Astrocyte (in vitro differentiated cells and primary cell): ENCODE measurements at places on chromosomes 2 and 18. TPM values are rescaled to one million over a fixed set of nuclear protein-coding genes. Genes with fewer than 3 reads are reported as not detected.

The CDKL4 gene
- total RNA-seq, result 0.34 and 1.4 TPM in 2 replicates

The WNT6 gene
- 1.3 and 2.6 TPM in 2 replicates for total RNA-seq

The COBLL1 gene
- total RNA-seq, result 17.6 and 18.6 TPM in 2 replicates

The REL gene
- total RNA-seq, result 6.1 and 6.5 TPM in 2 replicates

The TEX44 gene
- not detected in 2 replicates for total RNA-seq

The PDIA6 gene
- 346 and 358 TPM in 2 replicates for total RNA-seq

DNA sequence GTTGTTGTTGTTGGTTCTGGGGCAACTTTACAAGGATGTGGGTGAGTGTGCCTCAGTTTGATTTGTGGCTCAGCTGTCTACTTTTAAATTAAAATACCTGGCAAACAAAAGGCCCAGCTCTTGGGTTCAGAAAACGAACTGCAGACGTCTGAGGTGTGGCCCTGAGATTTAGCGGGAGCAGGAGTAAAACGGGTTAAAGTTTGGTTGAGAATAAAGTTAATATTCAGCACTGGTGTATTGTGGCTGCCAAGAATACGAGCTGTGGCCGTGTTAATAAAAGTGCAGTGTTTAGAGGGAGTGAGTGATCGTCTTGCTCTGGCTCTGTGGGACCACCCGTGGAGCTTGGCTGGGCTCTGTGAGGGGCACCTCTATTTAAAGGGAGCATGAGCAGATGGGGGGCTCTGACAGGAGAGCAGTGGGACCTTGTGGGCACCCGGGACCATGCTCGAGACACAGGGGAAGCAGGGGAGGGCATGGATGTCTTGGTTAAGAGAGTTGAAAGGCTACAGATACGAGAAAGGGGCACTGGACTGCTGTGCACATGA, 80.3 kb downstream of the VAPA start:
- peaks cover 15% of the 10 kb centered on the region for H3K27me3 ChIP-seq
- H3K4me3 ChIP-seq, result no peak overlapping the region
- no peak overlapping the region for H3K27ac ChIP-seq
- no peak for DNase-seq

DNA sequence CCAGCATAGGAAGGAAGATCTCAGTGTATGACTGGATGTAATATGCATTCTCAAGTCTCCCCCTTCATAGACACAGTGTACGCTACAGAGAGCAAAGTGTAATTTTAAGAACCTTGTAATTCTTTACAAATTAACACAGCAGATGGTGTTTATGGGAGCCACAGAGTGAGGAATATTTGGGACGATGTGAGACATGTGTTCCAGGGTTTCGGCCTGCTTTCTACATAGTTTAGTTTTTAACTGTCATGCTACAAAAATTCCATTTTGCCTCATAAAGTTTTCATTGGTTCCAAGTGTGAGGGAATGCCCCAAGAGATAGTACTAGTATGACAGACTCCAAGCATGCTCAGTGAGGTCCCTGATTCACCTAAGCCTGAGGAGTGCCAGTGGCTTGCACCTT, 76.2 kb upstream of the LRRTM1 start:
- H3K4me3 ChIP-seq, result no peak overlapping the region
- no peaks in the 10 kb centered on the region for H3K36me3 ChIP-seq
- no peak overlapping the region for H3K27ac ChIP-seq
- H3K4me1 ChIP-seq, result no peaks in the 10 kb centered on the region
- no peaks in the 10 kb centered on the region for H3K27me3 ChIP-seq
- no peak for DNase-seq

- no peak for DNase-seq
- H3K4me1 ChIP-seq, result no peaks in the 10 kb centered on the region
- H3K36me3 ChIP-seq, result no peaks in the 10 kb centered on the region
- peaks cover 2% of the 10 kb centered on the region for H3K27me3 ChIP-seq
- H3K27ac ChIP-seq, result no peak overlapping the region
These were observed 48.2 kb upstream of the CNGA3 start for GRCh38 chr2:98297817-98298682.

GRCh38 chr2:55636831-55637230, 19.4 kb upstream of the PPP4R3B start:
- H3K27ac ChIP-seq, result no peak overlapping the region
- no peaks in the 10 kb centered on the region for H3K4me1 ChIP-seq
- DNase-seq, result no peak
- no peak overlapping the region for H3K4me3 ChIP-seq

GRCh38 chr2:241463276-241464135, 44.9 kb downstream of the STK25 start:
- no peaks in the 10 kb centered on the region for H3K4me1 ChIP-seq
- no peak for DNase-seq
- no peak overlapping the region for H3K27ac ChIP-seq
- H3K4me3 ChIP-seq, result no peak overlapping the region
- H3K27me3 ChIP-seq, result no peaks in the 10 kb centered on the region
- no peaks in the 10 kb centered on the region for H3K36me3 ChIP-seq

DNA sequence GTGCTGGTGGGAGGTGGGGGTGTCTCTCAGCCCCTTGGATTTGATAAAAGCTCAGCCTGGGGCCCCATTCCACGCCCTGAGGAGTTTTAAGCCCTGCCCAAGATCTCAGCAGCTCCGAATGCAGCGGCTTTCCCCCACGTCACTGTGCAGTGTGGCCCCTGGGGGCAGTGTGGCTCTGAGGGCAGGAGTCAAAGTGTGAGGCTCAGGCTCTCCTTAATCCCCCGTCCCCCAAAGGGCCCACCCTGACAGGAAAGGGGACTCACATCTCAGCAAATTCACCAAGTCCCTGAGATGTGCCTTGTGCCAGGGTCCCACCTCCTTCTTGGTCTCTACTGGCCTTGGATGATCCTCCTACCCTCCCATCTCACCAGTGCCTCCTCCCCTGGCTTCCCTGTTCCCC, 25.2 kb downstream of the NPPC start:
- H3K4me3 ChIP-seq, result no peak overlapping the region
- peaks cover 9% of the 10 kb centered on the region for H3K27me3 ChIP-seq
- H3K27ac ChIP-seq, result no peak overlapping the region
- H3K4me1 ChIP-seq, result no peaks in the 10 kb centered on the region
- no peak for DNase-seq

DNA sequence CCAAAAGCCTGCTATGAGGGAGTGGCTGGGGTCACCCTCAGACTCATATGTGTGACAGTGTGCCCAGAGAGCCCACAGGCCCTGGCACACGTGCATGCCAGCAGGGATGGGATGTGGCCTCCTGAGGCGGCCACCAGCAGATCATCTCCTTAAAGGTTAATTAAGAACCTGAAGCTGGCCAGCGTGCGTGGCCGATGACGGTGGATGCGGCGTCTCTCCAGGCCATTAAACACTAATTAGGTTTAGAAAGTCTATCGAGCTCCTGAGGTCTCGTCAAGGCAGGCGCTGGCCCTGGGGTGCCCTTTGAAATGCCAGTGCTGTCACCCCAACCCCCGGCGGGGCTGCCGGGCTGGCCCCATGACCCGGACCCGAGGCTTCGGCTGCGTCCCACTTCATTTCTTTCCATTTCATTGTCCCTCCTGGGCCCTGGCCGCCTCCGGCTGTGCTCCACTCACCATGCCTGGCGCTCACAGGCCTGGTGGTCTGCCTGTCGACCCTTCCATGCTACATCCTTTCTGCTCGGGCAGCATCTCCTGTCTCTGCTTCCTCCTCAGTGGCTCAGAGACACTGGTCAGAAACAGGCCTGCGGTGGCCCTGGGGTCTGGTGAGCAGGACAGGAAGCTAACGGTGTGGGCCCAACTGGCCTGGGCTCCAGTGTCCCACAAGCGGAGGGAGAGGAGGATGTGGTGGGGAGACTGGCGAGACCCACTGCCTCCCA, 228.9 kb downstream of the CELF4 start:
- no peak overlapping the region for H3K27ac ChIP-seq
- peaks cover 12% of the 10 kb centered on the region for H3K4me1 ChIP-seq
- H3K27me3 ChIP-seq, result peaks cover 2% of the 10 kb centered on the region
- no peak overlapping the region for H3K4me3 ChIP-seq
- no peaks in the 10 kb centered on the region for H3K36me3 ChIP-seq

DNA sequence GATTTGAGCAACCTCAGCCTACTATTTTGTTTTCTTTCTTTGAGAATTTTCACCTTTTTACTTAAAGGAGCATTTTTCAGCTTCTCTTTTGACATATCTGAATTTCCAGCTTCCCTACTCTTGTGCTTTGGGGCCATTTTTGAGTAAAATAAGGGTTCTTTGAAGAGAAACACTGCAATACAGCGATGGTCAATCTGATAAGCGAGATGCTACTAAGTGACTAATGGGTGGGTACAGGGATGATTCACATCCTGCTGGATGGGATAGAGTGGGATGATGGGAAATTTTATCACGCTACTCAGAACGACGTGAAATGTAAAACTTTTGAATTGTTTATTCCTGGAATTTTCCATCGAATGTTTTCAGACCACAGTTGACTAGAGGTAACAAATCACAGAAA, 211.5 kb downstream of the TMEM247 start:
- DNase-seq, result peak; percentile 97
- no peaks in the 10 kb centered on the region for H3K36me3 ChIP-seq
- peaks cover 14% of the 10 kb centered on the region for H3K4me1 ChIP-seq
- peak overlapping the region; percentile 85 for H3K27ac ChIP-seq

- no peak for DNase-seq
- no peaks in the 10 kb centered on the region for H3K27me3 ChIP-seq
- H3K27ac ChIP-seq, result no peak overlapping the region
- H3K36me3 ChIP-seq, result peaks cover 12% of the 10 kb centered on the region
These were observed 20.0 kb downstream of the LANCL1 start for GRCh38 chr2:210456571-210456970.

DNA sequence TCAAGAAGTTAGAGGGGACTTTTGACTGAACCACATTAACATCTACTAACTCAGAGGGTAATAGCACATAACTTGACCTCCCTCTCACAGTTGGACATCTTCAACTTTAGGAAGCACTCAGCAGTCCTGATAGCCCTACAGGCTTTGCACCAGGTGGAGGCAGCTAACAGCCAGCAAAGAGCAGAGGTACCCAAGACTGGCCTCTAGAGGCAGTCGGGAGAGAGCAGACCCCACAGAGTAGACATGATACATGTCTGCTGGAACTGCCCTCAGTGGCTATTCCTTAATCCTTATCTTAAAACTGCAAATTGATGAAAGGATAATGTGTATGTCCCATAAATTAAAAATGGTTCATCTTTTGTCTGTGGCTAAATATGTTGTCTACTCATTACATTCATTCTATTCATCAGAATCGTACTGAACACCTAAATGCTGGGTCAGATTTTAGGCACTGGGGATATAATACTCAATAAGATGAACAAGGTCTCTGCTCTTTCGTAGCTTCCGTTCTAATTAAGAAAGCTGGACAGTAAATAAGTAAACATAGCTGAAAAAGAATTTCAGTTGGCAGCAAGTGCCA, 49.8 kb downstream of the CAB39 start:
- peaks cover 27% of the 10 kb centered on the region for H3K4me1 ChIP-seq
- peaks cover 8% of the 10 kb centered on the region for H3K36me3 ChIP-seq

- H3K36me3 ChIP-seq, result no peaks in the 10 kb centered on the region
- peaks cover 4% of the 10 kb centered on the region for H3K4me1 ChIP-seq
- no peaks in the 10 kb centered on the region for H3K27me3 ChIP-seq
- DNase-seq, result no peak
- no peak overlapping the region for H3K4me3 ChIP-seq
These were observed 585.9 kb downstream of the ZEB2 start for GRCh38 chr2:143933946-143934569.

DNA sequence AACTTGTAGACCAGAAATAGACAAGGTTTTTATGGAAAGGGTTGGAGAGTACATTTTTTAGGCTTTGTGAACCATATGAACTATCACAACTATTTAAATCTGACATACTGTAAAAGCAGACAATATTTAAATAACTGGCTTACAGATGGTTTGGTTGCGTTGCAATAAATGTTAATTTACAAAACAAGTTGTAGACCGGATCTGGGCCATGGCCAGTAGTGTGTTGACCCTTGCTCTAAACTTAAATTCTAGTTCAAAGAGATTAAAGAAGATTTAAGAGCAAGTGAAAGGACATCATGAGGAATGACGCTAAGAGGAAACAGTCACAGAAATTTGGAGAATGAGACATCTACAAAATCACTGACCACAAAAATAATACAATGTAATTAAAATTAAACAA, 652.7 kb downstream of the DCDC2C start:
- no peak overlapping the region for H3K4me3 ChIP-seq
- DNase-seq, result no peak
- H3K36me3 ChIP-seq, result no peaks in the 10 kb centered on the region
- H3K27me3 ChIP-seq, result no peaks in the 10 kb centered on the region
- H3K4me1 ChIP-seq, result no peaks in the 10 kb centered on the region

GRCh38 chr2:42297322-42297936, 63.6 kb downstream of the COX7A2L start:
- no peaks in the 10 kb centered on the region for H3K27me3 ChIP-seq
- H3K27ac ChIP-seq, result no peak overlapping the region
- H3K4me3 ChIP-seq, result no peak overlapping the region
- peaks cover 9% of the 10 kb centered on the region for H3K36me3 ChIP-seq
- H3K4me1 ChIP-seq, result no peaks in the 10 kb centered on the region

- DNase-seq, result no peak
- H3K36me3 ChIP-seq, result no peaks in the 10 kb centered on the region
- no peak overlapping the region for H3K27ac ChIP-seq
- H3K4me3 ChIP-seq, result no peak overlapping the region
These were observed 344.8 kb downstream of the MTX2 start for GRCh38 chr2:176614049-176614448.

GRCh38 chr2:1990724-1991123, 246.4 kb upstream of the PXDN start:
- H3K36me3 ChIP-seq, result no peaks in the 10 kb centered on the region
- H3K4me3 ChIP-seq, result no peak overlapping the region
- no peaks in the 10 kb centered on the region for H3K27me3 ChIP-seq
- peak; percentile 38 for DNase-seq
- H3K4me1 ChIP-seq, result peaks cover 25% of the 10 kb centered on the region
- no peak overlapping the region for H3K27ac ChIP-seq

- H3K27me3 ChIP-seq, result no peaks in the 10 kb centered on the region
- H3K4me1 ChIP-seq, result peaks cover 41% of the 10 kb centered on the region
- no peak overlapping the region for H3K4me3 ChIP-seq
- no peaks in the 10 kb centered on the region for H3K36me3 ChIP-seq
- no peak for DNase-seq
These were observed 107.8 kb upstream of the COL5A2 start for GRCh38 chr2:189287363-189287762.

DNA sequence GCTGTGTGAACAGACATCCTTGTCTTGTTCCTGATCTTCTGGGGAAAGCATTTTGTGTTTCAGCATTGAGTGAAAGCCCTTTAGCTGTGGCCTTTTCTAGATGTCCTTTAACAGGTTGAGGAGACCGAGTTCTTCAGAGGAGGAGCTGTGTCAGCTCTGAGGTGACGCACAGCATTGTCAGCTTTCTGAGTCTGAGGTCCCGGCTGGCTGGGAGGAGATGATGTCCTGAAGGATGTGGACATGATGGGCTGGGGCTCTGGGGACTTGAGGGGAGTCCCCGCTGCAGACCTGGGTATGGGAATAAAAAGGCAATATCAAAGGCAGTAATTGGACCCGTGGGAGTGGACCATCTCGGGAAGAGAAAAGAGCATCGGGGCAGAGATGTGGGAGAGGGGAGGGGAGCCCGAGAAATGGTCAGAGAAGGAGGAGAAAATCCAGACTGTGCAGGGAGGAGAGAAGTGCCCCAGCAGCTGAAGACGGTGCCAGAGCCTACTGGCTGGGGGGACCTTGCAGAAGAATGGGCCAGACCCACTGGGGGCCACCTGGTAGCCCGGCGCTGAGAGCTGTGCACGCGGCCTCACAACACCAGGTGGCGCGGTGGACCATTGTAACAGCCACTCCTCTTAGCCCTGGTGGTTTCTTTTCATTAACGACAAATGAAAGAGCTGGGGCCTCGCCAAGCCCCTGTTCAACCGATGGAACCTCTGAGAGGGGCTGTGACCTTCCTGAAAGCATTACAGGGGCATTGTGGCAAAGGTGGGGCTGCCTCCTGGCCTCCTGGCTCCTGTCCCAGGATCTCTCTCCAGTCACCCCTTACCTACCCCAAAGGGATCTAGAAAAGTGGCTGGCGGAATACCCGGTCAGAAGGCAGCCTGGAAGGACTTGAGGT, 61.6 kb downstream of the ST3GAL5 start:
- H3K4me3 ChIP-seq, result no peak overlapping the region
- H3K27ac ChIP-seq, result no peak overlapping the region
- H3K4me1 ChIP-seq, result no peaks in the 10 kb centered on the region
